Left ventricle myocardium inferior (tissue), 1 donor: ENCODE measurements at places on chromosomes 6 and 20. TPM values are rescaled to one million over a fixed set of nuclear protein-coding genes. Genes with fewer than 3 reads are reported as not detected.

GRCh38 chr6:170367241-170367640 lies 60.7 kb downstream of the FAM120B start:
- no peak for DNase-seq

DNA sequence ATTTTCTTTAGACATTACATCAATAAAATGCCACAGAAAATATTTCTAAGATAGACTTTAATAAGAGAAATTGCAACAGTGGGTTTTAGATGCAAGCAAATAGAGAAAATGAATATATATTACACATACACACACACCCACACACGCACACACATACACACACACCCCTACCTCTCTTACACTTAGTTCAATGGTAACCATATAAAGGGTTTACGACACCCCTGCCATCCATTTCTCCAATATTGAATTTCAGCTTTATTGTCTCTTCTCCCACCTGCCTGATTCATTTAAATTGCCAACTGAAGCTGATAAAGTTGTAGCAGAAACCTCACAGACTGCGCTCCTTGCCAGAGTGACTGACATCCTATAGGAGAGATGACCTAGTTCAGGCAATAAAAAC lies 154.6 kb downstream of the ADAT2 start:
- no peak for DNase-seq

SLC52A3 gene
- 2.3 TPM for total RNA-seq

- DNase-seq: no peak
Measured at GRCh38 chr6:168302534-168302933, 17.0 kb downstream of the DACT2 start.

- no peak for DNase-seq
Measured at GRCh38 chr20:57082357-57082945, 184.0 kb downstream of the BMP7 start.

OR12D3 gene
- total RNA-seq: not detected

DNA sequence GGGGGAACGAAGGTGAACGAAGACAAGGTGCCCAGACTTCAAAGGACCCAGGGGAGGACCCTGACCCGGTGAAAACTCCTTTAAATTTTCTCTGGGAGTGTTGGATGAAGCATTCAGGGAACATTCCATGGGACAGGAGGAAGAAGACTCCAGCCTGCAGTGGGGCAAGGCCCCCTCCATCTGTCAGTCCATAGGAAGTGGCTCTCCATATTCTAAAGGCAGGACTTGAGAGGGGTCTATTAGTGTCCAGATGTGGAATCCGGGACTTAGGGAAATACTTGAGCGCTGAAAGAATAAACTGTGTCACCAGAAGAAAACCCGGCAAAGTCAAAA lies 3.2 kb upstream of the BPIFA2 start:
- DNase-seq: no peak

DNA sequence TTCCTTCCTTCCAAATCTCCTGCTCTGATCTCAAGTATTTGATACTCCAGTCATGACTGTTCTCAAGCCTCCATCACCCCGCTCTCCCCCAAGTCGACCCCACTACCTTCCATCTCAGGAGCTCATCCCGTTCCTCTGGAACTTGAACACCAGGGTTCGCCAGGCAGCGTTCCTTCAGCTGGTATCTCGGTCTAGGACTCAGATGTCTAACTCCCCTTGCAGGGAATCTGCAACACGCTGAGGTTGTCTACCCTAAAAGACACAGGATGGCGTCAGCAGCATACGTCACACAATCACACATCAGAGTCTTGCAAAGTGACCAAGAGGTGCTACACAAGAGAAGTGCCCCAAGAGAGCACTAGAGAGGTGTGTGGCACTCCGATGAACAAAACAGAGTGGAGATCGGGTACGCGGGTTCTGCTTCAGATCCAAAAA lies 706 bp downstream of the ZNF184 start:
- peak; percentile 23 for DNase-seq

DNA sequence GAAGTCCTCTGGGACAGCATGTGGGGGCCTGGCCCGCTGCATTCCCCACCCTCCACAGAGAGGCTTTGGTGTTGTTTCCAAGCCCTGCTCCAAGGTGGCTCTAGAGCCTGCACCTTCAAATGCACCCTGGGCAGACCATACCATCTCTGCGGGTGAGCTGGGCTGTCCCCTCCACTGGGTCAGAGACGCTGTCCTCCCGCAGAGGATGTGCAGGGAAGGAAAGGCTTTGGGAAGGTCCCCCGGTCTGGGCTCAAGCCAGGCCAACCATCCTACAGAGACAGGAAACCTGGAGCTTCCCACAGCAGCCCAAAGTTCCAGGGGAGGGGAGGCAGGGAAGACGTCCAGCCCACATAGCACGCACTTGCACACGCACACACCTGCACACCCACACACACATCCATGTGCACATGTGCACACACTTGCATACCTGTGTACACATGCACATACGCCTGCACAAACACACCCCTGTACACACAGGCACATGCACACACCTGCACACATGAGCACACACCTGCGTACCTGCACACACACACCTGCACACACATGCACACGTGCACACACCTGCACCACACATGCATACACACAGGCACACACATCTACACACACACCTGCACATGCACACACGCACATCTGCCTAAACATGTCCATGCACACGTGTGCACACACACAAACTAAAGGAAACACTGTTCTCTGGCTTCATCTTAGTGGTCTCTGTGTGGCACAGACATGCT lies 155.4 kb downstream of the ERMARD start:
- DNase-seq: peak; percentile 25

SRSF12 gene
- not detected for total RNA-seq

DNA sequence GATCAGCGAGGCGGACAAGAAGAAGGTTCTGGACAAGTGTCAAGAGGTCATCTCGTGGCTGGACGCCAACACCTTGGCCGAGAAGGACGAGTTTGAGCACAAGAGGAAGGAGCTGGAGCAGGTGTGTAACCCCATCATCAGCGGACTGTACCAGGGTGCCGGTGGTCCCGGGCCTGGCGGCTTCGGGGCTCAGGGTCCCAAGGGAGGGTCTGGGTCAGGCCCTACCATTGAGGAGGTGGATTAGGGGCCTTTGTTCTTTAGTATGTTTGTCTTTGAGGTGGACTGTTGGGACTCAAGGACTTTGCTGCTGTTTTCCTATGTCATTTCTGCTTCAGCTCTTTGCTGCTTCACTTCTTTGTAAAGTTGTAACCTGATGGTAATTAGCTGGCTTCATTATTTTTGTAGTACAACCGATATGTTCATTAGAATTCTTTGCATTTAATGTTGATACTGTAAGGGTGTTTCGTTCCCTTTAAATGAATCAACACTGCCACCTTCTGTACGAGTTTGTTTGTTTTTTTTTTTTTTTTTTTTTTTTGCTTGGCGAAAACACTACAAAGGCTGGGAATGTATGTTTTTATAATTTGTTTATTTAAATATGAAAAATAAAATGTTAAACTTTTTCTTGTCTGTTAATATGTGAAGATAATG lies 2.2 kb downstream of the HSPA1B start:
- no peak for DNase-seq

DNA sequence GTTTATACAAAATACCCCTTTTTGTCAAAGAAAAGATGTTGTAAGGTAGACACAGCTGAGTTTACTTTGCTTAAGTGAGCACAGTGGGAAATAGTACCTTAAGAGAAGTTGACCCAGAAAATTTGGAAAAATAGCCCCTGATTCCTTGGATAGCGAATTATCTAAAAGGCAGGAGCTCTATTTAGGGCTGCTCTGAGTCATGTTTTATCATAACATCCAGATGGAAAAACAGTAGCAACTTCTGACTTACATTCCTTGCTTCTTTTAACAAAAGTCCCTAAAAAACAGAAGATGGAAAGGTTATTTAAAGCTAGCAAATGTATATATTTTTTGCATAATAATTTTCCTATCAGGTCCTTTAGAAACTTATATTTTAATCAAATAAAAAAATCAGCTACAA lies 59.0 kb downstream of the THEMIS start:
- DNase-seq: no peak

NEURL2 gene
- total RNA-seq: 7.6 TPM

OPRL1 gene
- 0.52 TPM for total RNA-seq

GRCh38 chr6:81950877-81951276 lies 198.4 kb upstream of the TENT5A start:
- DNase-seq: no peak

GRCh38 chr20:26308961-26309360 lies 612.3 kb upstream of the ZNF337 start:
- DNase-seq: no peak

- peak; percentile 69 for DNase-seq
Measured at GRCh38 chr6:168514216-168514615, 73.2 kb downstream of the SMOC2 start.

LAMA4 gene
- 103 TPM for total RNA-seq

DNA sequence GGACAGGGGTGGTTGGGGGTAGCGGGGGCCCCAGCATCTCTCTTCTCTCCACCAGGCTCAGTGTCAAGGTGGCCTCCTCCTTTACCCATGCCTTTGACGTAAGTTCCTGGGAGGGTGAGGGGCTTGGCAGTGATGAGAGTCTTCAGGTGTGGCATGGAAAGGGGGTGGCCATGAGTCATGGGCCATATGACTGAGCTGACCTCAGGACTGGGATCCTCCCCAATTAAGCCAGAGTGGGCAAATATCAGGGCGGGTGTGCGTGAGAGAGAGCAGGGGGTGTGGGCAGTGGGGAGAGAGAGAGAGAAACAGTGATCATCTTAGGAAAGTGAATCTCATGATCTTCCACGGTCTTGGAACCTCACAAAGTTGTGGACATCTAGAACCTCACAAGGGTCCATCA lies 8.2 kb upstream of the BPIFB4 start:
- DNase-seq: no peak

GRCh38 chr6:144013486-144013909 lies 5.4 kb upstream of the PLAGL1 start:
- DNase-seq: peak; percentile 73

GRCh38 chr20:25587536-25587935 lies 2.2 kb upstream of the NINL start:
- DNase-seq: no peak

RNF39 gene
- not detected for total RNA-seq

DNA sequence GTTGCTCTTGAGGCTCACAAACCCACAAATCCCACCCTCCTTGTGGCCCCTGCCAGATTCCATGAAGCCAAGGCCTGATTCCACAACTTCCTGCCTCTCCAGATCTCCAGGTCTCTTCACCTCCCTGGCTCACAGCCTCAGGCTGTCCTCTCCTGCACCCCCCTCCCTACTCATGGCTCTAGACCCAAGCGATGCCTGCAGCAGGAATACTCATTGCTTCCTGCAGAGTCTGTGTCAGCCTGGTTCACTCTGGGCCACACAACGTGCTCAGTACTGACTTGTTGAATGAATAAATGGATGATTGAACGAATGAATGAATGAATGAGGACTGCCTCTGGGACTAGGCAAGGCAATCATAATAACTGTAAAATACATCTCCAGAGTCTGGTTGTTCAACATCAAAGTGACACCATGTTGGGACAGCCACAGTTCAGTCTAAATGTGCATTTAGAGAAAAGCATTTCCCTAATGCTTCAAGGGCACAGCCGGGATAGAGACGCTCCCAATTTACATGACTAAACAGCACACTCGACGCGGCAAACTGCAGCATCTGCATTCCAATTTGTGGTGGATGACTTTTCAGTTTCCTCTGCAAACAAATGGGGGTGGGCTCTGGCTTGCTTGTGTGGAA lies 139.9 kb downstream of the GRM4 start:
- DNase-seq: no peak

- no peak for DNase-seq
Measured at GRCh38 chr20:30511322-30512030, 746.0 kb upstream of the DEFB115 start.

GRCh38 chr6:14379568-14379967 lies 262.0 kb downstream of the CD83 start:
- no peak for DNase-seq

- DNase-seq: no peak
Measured at GRCh38 chr6:141484711-141485110, 648.0 kb upstream of the GJE1 start.

DNA sequence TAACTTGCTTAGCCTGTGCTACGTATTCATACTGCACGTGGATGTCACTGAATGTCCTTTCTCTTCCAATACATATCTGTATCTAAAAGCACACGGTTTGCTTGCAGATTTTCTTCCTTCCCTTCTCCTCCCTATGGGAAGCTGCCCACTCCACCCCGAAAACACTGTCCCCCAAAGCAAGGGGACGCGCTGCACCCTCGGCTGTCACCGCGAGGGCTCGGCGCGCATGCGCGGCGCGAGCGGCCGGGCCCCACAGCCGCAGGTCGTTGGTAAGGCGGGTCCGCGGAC lies 659 bp downstream of the TMX4 start:
- DNase-seq: peak; percentile 61

RAET1G gene
- total RNA-seq: 0.19 TPM

- DNase-seq: no peak
Measured at GRCh38 chr6:109456111-109456583, 575 bp upstream of the MICAL1 start.

CGAS gene
- 0.96 TPM for total RNA-seq

CAGE1 gene
- total RNA-seq: not detected
